ENCODE measurements at places on chromosomes 11 and 22.

- DNase-seq = peak; percentile 88
Observed at GRCh38 chr11:128195057-128195751, 392.2 kb downstream of the ETS1 start.

DNA sequence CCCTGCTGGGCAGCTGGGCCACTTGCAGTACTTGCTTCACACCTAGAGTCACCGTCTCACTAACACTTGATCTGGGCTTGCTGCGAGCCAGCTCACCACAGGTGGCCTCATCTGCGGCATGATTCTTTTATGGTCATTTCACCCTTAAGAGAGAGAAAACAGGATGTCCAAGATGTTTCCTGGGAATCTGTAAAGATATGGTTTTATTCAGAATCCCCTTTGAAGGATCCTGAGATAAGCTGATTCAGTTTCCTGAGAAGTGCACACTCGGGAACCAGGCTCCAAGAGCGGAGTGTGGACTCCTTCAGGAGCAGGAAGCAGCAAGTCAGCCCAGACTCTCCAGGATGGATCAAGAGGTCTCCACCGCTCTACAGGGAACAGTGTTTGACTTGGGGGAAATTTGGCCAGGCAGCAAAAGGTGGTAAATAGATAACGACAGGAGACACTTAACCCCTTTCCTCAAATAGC lies 21.8 kb upstream of the TP53AIP1 start:
- DNase-seq = no peak

- DNase-seq = no peak
Observed at GRCh38 chr11:61736310-61736709, 16.1 kb upstream of the MYRF start.

- DNase-seq = no peak
Observed at GRCh38 chr11:27860811-27861210, 160.6 kb upstream of the BDNF start.

GRCh38 chr11:65110354-65110861 lies 1.3 kb upstream of the TM7SF2 start:
- DNase-seq = peak; percentile 93

GRCh38 chr11:45523760-45524159 lies 141.7 kb downstream of the CHST1 start:
- no peak for DNase-seq

GRCh38 chr11:117700551-117700950 lies 96.5 kb downstream of the DSCAML1 start:
- no peak for DNase-seq

DNA sequence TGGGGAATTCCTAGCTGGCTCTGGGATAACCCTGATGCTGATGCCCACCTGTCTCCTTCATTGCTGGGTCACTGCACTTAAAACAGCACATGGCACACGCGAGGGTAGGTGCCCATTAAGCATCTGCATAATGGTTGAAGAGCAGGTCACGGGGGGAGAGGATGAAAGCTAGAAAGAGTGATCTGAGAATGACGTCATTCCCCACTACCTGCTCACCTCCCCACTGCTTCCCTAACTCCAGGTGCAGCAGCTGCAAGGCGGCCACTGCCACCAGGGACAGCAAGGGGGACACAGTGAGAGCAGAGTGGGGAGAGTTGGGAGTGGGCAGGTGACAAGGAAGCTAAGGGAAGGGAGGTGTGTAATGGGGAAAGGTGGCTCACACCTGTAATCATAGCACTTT lies 27.0 kb downstream of the ADA2 start:
- no peak for DNase-seq

DNA sequence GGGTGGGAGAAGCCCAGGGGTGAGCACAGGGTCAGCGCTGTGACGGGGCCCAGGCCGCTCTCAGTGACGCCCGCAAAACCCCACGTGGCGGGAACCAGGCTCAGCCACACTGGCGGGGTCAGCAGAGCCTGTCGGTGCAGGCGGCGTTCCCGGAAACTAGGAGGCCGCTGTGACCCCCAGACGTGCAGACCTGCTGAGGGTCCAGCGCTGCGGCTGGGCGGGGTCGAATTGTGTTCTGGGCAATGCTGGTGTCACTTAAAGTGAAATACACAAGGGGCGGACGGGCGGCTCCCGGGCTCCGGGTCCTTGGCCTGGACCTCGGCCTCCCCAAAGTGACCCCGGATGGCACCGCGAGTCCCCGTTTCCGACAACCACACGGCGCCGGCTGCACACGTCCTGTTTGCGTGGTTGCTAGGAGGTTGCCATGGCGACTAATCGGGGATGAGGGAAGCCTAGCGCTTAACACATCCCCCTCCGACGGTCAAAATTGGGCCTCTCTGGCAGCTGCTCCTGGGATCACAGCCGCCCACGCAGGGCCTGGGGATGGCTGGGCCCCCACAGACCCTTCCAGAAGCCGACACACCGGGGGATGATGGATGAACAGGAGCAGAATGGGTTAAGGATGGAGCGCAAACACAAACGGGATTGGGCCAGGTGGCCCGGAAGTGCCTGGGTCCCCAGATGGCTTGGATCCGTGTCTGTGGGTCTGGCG lies 81.7 kb upstream of the PRR5 start:
- DNase-seq = peak; percentile 76

GRCh38 chr11:66857927-66858185 lies 992 bp downstream of the LRFN4 start:
- no peak for DNase-seq

- DNase-seq = no peak
Observed at GRCh38 chr11:16854979-16855378, 116.5 kb downstream of the C11orf58 start.

DNA sequence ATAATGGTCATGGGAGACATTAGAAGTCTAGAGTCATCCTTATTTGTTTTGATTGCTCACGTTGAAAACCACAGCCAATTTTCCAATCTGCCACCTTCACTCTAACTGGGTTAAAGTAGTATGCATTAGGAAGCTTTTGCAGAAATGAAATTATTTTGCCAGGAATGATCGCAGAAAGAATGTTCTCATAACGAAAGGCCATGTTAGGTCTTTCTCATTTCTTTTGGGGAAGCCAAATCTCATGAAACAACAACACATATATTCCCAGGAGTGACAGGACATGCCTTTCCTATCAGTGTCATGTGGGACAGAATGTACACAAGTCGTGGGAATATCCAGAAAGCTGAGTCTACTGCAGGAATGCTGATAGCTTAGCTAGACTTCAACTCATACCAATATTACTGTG lies 386.3 kb downstream of the AASDHPPT start:
- no peak for DNase-seq

DNA sequence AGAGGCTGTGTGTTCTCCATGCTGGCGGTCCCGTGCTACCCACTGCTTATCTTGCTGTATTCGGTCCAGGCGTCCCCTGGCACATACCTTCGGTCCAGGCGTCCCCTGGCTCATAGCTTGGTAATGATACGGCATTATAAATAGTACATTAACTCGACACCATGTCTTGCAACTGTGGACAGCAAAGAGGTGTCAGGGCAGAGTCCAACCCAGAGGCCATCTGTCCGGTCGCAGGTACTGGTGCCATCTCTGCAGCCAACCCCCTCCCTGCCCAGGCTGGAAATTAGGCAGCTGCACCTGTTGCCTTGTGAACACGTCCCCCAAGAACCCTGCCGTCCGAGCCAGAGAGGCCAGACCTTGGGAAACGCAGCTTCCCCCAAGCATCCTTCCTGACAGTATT lies 634.3 kb downstream of the BRD1 start:
- no peak for DNase-seq

- no peak for DNase-seq
Observed at GRCh38 chr11:31617246-31617645, 107.7 kb downstream of the ELP4 start.

DNA sequence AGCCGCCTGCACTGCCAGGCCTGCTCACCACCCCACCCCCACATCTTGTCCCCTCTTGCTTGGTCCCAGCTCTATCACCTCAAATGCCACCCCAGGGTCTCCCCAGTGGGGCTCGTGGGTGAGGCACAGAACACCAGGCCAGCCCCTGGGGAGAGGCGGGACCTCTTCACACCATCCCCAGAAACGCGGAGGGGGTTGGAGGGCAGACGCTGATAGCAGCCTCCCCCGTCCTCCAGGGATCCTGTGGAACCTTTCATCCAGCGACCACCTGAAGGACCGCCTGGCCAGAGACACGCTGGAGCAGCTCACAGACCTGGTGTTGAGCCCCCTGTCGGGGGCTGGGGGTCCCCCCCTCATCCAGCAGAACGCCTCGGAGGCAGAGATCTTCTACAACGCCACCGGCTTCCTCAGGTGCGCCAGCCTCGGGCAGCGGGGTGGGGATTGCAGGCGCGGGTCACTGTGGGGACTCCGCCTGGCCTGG lies 5.8 kb downstream of the PKP3 start:
- DNase-seq = no peak

DNA sequence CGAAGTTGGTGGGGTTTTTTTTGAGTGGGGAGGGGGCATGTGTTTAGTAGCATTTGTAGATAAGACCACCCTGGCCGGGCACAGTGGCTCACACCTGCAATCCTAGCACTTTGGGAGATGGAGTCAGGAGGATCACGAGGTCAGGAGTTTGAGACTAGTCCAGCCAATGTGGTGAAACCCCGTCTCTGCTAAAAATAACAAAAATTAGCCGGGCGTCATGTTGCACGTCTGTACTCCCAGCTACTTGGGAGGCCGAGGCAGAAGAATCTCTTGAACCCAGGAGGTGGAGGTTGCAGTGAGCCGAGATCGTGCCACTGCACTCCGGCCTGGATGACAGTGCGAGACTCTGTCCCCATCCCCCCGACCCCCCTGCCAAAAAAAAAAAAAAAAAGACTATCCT lies 34.6 kb downstream of the CECR2 start:
- DNase-seq = no peak

- DNase-seq = no peak
Observed at GRCh38 chr11:134294664-134295063, 18.5 kb downstream of the GLB1L3 start.

GRCh38 chr22:47160781-47161520 lies 398.5 kb downstream of the TBC1D22A start:
- DNase-seq = no peak

GRCh38 chr11:65636108-65637031 lies 1.5 kb upstream of the SIPA1 start:
- no peak for DNase-seq

- no peak for DNase-seq
Observed at GRCh38 chr11:10303558-10304363, 1.1 kb upstream of the ADM start.
